ENCODE measurements at places on chromosomes 13 and 19.

GRCh38 chr13:81051873-81052272 lies 710.9 kb upstream of the SPRY2 start:
- DNase-seq: no peak

DNA sequence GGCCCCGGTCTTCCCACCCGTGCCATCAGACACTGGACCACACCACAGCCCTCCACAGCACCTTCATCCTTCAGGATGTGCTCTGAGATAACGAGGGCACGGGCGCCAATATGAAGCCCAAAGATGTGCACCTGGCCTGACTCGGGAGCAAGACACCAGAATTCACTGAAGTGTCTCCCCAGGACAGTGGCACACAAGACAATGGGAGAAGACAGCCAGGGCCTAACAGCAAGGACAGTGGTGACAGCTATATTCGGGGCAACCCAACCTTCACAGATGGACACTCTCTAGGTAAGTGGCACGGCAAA lies 7.2 kb downstream of the DDX39A start:
- no peak for DNase-seq

DNA sequence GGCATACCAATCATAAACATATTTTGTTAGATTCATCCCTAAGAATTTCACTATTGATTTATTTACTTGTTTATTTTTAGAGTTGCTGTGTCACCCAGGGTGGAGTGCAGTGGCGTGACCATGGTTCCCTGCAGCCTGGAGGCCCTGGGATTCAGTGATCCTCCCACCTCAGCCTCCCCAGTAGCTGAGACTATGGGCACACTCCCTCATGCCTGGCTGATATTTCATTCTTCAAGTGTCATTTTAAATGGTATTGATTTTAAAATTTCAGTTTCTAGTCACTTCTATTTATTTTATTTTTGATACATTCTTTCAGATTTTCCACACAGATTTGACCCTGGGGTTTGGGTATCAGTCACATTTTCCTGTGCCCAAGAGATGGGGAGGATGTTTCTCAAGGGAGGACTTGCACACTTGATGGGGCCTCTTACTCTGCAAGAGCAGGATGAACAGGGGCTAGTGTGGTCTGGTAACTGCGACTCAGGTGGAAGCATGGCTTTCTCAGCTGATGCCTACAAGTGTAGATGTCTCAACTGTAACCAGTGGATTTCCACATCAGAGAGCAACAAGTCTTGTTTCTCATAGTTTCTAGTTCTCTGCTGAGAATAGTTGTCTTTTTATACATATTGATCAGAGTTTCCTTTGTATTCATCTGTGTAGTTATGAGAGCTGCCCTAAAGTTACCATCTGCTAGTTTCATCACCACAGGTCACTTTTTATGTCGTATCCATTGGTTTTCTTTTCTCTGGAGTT lies 40.2 kb downstream of the CCNE1 start:
- no peak for DNase-seq

- no peak for DNase-seq
Observed at GRCh38 chr19:1957562-1958248, 16.7 kb downstream of the CSNK1G2 start.

DNA sequence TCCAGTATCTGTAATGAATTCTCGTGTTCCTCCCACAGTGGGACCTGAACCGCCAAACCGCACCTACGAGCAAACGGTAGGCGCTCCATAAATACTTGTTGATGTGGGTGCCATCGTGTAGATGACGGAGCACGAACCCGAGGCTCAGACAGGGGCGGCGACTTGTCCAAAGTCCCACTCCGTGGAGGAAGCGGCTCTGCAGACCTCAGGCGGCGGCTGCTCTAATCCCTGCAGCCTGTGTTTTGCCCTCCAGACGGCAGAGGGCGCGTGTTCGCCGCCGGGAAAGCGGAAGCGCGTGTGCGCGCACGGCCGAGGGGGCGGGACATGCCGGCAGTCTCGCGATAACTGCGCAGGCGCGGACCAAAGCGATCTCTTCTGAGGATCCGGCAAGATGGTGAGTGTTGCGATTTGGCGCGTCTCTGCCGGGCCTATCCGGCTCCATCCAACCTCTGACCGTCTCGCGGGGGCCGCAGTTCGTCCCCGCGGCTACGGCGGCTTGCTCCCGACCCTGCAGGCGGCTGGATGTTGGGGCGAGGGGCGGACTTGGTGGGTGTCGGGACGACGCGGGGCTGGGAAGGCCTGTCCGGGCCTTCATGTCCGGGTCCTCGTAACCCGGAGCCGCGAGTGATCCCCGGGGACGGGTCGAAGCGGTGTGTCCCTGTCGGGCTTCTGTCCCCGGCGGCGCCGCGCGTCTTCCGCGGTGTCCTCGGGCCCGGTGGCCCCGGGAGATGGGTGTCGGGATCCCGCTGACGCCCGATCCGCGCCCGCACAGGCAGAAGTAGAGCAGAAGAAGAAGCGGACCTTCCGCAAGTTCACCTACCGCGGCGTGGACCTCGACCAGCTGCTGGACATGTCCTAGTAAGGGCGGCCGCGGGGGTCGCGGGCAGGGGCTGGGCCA lies at the start of gene RPS15:
TSS of gene RPS15 (plus strand) at position 362 of the 898 bp plus-strand sequence. CDS start at position 392, 30 bp downstream.
- DNase-seq: peak; percentile 96

DNA sequence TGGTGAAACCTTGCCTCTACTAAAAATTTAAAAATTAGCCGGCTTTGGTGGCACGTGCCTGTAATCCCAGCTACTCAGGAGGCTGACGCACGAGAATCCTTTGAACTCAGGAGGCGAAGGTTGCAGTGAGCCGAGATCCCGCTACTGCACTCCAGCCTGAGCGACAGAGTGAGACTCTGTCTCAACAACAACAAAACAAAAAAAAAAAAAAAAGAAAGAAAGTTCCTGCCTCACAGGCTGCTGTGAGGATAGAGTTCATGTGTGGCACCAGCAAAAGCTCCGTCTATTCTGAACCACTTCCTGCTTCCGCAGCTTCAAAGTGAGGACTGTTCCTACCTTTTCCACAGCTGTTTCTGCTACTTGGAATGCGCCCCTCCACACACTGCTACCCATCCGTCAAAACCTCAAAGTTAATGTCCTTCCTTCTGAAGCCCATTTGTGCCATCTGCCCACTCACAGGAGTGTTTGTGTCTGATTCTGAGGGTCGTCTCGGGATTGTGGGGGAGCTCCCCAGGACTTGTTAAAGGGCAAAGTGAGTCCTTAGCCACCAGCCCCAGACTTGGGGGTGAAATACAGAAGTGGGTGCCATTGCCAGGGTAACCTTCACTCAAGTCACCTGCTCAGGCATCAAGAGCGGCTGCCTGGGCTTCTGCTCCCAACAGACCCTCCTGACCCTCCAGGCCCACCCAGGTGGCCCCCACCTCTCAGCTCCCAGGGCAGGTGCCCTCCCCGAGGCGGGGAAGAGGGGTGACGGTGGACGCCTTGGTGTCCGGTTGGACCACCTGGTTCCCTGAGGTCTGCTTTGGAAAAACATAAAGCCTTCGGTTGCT lies 2.9 kb downstream of the MFSD12 start:
- DNase-seq: peak; percentile 34

DNA sequence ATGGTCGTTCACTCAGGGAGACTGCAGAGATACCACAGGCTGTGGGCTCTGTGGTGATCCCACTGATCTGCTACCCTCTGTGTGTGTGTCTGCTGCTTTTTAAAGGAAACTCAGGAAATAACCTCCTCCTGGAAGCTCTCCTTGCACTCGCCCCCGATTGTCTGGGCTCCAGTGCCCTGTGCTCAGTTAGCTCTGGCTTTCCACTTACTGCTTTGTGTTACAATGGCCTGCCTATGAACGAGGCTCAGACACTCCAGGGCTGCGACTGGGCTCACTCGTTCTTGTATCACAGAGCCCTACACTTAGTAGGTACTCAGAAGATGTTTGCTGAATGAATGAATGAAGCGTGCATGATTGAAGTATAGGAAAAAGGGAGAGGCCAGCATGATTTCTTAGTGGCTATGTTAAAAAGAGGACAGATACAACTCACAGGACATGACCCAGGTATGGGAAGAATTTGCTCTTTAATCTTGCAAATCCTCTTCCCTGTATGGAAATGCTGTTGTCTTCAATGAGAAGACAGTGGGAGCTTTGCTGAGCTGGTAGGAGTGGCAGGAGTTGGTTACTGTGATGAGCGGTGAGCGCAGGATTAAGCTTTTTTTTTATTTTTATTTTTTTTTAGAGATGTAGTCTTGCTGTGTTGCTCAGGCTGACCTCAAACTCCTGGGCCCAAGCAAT lies 26.4 kb downstream of the B3GLCT start:
- DNase-seq: no peak

DNA sequence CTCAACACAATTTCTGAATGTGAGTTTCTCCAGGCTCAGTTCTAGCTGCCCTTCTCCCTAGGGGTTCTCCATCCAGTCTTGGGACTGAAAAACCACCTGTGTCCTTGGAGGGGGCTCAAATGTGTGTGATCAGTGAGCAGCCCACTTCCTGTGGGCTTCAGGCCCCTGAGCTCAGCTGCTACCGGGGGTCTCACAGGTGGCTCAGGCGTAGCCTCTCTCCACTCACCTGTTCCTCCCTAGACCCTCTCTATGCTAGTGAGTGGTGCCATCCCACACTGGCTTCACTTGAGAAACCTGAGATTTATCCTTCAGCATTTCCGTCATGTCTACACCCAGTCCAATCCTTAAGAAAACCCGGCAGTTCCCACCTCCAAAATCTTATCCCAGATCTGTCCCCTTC lies 39.8 kb upstream of the GPI start:
- no peak for DNase-seq

DNA sequence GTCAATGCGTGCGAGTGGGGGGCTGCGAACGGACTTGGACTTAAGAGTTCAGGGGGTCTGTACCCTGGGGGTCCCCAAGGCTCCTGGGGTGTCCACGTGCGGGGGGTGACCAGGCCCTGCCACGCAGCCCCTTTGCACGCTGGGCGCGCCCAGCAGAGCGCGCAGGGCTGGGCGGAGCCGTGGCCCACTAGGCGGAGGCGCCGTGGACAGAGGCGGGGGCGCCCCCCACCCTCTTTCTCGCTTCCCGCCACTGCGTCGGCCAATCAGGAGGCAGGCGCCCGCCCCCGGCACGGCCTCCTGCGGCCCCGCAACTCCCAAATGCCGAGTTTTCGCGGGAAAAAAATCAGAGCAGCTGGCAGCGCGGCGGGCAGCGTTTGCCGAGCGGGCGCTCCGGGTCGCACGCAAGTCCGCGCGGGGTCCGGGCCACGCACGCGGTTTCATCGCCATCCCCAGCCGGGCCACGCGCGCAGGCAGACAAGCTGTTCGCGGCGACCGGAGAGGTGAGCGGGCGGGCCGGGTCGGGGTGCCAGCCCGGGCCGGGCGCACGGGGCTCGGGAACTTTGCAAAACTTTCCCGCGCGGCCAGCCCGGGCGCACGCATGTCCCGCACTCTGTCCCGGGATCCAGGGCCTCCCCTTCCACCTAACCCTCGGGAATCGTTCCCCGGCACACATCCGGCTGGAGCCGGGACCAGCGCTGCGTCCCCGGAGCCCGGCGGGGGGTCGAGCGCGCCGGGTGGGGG lies at the start of gene UHRF1:
TSS of gene UHRF1 (plus strand) at position 346 of the 741 bp plus-strand sequence. CDS start 1,385 bp downstream, outside the sequence.
- DNase-seq: no peak

- DNase-seq: no peak
Observed at GRCh38 chr13:73602295-73602694, 531.9 kb downstream of the KLF12 start.

- DNase-seq: no peak
Observed at GRCh38 chr13:51786425-51787265, 17.3 kb downstream of the DHRS12 start.

- no peak for DNase-seq
Observed at GRCh38 chr19:29560313-29561075, 34.7 kb downstream of the VSTM2B start.

GRCh38 chr19:55284405-55285058 lies 735 bp downstream of the BRSK1 start:
- no peak for DNase-seq

DNA sequence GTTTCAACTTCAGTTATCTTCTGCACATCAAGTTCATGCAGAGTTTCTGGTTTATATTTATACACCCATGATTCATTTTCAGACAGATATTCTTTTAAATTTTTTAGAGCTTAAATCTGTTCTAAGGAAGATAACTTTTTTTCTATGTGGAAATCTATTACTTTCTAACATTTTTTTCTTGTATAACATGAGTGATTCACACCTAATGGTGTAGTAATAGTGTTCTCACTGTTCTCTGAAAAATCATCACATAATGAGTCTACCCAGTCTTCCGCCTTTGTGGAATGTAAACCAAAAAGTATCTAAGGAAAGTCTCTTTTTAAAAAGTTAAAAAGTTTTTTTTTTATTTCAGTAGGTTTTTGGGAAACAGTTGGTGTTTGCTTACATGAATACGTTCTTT lies 70.8 kb downstream of the FNDC3A start:
- DNase-seq: no peak

- peak; percentile 76 for DNase-seq
Observed at GRCh38 chr19:45478454-45479238, 10.8 kb downstream of the FOSB start.

- no peak for DNase-seq
Observed at GRCh38 chr13:78201411-78201810, 282.8 kb upstream of the EDNRB start.

DNA sequence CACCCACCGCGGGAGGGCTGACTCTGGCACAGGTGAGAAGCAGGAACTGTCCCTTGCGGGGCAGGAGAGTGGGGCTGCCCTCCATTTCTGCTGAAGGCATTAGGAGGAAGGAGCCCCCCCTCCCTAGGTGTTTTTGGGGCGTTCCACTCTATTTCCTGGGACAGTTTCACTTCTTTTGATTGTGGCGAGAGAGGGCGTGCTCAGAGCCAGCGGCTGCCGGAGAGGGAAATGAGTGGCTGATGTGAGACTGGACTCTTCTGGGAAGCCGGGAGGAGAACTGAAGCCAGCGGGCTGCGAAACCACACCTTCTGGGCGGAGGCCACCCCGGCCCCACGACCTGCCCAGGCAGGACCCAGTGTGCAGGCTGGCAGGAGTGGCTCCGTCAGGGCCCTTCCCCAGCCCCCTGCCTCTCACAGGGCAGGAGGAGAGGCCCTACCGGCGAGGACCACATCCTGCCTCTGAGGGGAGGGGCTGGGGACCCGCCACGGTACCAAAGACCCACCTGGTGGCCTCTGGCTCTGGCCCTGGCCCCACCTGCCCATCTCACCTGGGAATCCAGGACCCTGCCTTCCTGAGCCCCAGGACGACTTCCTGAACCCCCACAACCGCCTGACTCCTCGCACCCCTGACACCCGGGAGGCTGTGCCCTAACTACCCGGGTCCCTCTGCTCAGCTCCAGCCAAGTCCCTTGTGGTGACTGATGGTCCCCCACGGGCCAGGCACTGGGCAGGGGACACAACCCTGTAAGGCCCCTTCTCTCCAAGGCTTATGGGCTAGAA lies 25.9 kb downstream of the MPND start:
- DNase-seq: peak; percentile 53

- DNase-seq: no peak
Observed at GRCh38 chr13:39016087-39016486, 21.8 kb downstream of the PROSER1 start.

DNA sequence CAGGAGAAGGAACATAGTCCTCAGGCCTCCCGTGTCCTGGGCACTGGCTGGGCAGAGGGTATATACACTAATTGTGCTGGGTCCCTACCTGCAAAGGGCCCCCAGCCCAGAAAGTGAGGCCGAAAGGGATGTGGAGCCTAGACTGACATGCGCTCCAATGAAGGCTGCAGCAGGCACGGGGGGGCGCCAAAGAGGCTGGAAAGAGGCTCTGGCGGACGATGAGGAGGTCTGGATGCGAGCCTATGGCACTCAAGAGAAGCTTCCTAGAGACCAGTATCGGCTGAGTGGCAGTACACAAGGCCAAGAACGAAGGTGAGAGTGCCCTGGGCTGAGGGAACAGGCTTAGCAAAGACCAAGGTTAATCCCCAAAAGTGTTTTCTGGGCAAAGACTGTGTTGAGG lies 16.6 kb downstream of the VRK3 start:
- no peak for DNase-seq

GRCh38 chr19:42291435-42291810 lies 10.5 kb upstream of the PRR19 start:
- no peak for DNase-seq

- no peak for DNase-seq
Observed at GRCh38 chr13:36536546-36536945, 104.3 kb downstream of the CCNA1 start.

Data from activated T-helper 1 cell treated with Interleukin-2 at 50 U/mL for 16 hours (primary cell).